ENCODE measurements at places on chromosomes 3 and 15. TPM values are rescaled to one million over a fixed set of nuclear protein-coding genes. Genes with fewer than 3 reads are reported as not detected.

DNA sequence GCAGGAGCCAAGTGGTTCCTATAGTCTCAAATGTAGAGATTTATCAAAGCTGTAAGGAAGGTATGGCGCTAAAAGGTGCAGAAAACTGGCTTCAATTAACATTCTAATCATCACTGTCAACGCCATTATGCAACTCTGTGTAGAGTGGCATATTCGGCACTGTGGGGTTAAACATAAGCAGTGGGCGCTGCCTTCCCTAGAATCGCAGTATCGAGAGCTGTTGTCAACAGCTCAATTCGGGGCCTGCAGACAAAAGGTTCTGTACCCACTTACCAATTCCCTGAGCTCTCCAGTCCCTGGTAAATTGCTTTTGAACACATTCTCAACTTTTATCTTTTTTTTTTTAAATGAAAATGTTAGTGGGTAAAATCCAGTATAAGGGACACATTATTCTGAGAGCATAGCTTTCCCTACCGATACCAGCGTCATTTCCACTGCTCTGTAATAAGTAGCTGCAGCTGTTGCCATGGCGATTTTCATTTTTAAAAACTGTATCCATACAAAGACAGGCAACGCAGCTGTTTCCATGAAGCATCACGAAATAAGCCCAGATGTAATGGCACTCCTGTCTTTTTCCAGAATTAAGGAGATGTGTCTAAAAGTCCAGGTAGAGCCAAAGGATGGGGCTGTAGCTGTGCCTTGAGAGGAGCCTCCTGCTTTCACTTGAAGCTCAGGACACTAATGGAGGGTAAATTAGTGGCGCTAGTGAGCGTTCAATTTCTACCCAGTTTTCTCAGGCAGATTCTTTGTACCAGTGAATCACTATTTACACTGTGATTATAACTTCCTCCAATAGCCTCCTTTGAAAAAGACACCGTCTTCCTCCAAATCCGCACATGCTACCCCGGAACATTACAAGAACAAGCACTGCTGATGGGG lies 250.3 kb downstream of the SLC9A9 start:
- H3K4me1 ChIP-seq, result peaks cover 3% of the 10 kb centered on the region
- H3K4me3 ChIP-seq, result no peak overlapping the region
- H3K36me3 ChIP-seq, result no peaks in the 10 kb centered on the region
- no peak overlapping the region for H3K27ac ChIP-seq

DNA sequence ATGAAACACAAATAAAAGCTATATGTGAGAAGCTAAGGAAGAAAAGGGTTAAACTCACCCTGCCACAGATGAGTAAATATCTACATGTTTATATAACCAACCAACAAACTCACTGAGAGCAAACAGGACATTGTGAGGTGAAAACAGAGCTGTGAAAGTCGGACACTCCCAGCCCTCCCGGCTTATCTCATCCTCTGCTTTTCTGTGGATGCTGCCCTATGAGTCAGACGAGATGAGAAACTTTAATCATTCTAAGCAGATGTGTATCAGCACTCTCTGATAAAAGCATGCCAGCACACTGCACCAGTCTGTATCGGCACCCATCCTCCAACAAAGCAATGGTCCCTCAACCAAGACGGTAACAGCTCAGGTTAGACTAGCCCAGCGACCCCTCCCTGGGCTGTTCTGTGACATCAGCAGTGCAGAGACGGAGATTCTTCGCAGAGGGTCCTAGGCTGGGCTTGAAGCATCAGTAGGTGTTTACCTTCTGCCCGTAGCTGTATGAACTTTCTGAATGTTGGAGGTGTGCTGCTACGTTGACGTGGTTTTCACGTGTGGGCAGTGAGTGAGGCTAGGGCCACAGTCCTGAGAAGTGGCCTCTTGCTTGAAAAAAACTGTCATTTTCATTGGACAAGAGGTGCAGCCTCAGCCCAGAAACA lies 119.8 kb upstream of the ALDH1A3 start:
- peaks cover 17% of the 10 kb centered on the region for H3K4me1 ChIP-seq
- H3K4me3 ChIP-seq, result no peak overlapping the region
- no peak overlapping the region for H3K27ac ChIP-seq
- DNase-seq, result no peak
- H3K27me3 ChIP-seq, result peaks cover 23% of the 10 kb centered on the region

Gene CDHR4
- not detected for total RNA-seq

DNA sequence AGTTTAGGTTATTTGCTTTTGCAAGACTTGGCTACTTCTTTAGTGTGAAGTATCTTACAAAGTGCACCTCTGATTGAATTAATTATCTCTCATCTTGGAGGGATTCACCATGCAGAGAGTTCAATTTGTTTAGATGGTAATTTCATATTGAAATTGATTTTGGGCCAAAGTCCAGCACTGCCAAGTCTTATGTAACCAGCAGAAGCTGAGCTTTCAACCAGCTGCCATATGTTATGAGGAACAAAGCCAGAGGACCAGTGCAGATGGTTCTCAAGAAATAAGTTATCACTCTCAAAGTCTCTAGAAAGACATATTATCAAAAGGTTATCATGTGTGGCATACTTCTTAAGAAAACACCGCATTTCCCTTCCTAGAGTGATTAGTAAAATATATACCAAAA lies 29.0 kb downstream of the ABHD6 start:
- no peak for DNase-seq
- no peaks in the 10 kb centered on the region for H3K4me1 ChIP-seq
- peaks cover 1% of the 10 kb centered on the region for H3K36me3 ChIP-seq
- H3K4me3 ChIP-seq, result no peak overlapping the region

- no peaks in the 10 kb centered on the region for H3K4me1 ChIP-seq
- H3K36me3 ChIP-seq, result no peaks in the 10 kb centered on the region
- H3K27ac ChIP-seq, result no peak overlapping the region
Observed at GRCh38 chr15:81071120-81071519, 63.0 kb upstream of the CFAP161 start.

DNA sequence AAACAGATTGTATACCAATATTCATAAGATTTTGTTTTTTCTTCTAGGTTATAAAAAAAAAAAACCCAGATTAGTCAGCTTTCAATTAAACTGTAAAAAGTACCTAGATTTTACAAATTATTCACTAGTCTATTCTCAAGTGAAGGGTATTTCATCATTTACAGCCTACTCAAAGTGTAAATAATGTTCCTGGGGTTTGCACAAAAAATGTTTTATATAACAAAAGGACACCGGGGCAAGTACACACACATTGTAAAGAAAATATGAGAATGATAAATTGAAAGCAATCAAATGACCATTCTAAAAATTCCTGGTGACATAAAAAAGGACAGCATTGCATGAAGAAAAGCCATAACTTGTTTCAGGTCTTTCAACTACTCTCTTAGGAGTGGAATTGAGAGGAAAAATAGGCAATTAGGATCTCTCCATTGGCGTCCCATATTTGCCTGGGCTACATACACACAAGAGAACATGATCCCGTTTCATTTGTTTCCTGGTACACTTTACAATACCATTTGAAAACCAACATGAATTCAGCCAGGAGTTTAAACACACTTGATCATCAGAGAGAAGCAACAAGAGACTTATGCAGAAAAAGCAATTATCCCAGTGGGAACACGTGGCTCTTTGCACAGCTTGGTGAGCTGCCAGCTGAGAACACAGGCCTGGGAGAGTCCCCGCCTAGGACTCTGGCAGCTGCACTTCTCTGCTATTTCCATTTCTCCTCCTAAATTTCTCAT lies 1039.2 kb downstream of the ROBO1 start:
- H3K27ac ChIP-seq, result peak overlapping the region; percentile 76
- no peak for DNase-seq
- no peak overlapping the region for H3K4me3 ChIP-seq
- no peaks in the 10 kb centered on the region for H3K36me3 ChIP-seq
- no peaks in the 10 kb centered on the region for H3K27me3 ChIP-seq
- peaks cover 17% of the 10 kb centered on the region for H3K4me1 ChIP-seq

Gene PAK6
- 13.8 TPM for total RNA-seq

DNA sequence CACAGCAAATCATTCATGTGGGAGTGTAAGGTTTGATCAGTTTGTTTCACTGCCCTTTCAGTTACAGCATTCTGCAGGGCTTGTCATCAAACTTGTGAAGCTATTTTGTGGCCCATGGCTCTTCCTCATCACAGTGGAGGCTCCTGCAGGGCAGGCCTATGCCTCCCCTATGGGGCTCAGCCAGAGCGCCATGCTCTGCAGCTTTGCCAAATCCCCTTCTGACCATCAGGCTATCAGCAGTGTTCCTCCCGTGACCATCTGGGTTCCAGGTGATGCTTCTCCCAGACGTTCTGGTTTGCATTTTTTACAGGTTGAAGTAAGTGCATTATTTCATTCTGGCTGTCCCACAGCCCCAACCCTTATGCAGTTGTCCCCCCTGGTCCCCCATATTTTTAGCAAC lies 28.1 kb upstream of the REC114 start:
- no peak overlapping the region for H3K4me3 ChIP-seq
- no peaks in the 10 kb centered on the region for H3K4me1 ChIP-seq
- no peak for DNase-seq
- H3K36me3 ChIP-seq, result no peaks in the 10 kb centered on the region
- no peak overlapping the region for H3K27ac ChIP-seq

DNA sequence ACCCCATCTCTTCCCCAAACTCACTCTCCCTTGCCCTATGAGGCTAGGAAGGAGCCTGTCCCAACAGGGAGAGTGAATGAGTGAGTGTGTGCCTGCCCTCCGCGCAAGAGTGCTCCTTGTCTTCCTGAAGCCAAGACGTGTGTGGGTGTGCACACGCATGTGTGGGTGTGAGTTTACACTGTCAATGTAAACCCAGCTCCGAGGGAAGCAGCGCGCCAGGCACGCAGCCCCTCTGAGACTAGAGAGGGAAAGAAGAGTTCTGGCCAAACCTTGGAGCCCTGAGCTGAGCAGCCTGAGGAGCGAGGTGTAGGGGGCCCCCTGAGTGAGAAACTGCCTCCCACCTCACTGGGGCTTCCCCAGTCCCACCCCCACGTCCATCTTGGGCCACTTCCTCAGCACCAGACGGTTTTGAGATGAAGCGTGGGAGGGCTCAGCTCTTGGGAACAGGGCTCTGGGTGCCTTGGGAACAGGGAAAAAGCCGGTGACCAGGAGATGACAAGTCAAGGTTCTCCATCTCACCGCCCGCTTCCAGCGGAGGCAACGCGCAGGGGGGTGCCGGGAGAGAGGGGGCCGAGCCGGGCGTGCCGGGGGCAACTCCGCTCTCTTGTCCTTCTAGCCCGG lies 5.1 kb downstream of the MECOM start:
- peak overlapping the region; percentile 68 for H3K4me3 ChIP-seq
- DNase-seq, result no peak
- no peaks in the 10 kb centered on the region for H3K27me3 ChIP-seq
- H3K4me1 ChIP-seq, result peaks cover 41% of the 10 kb centered on the region
- peaks cover 5% of the 10 kb centered on the region for H3K36me3 ChIP-seq

GRCh38 chr3:47527952-47528725 lies 14.6 kb upstream of the ELP6 start:
- DNase-seq, result no peak
- H3K4me1 ChIP-seq, result peaks cover 4% of the 10 kb centered on the region
- H3K4me3 ChIP-seq, result no peak overlapping the region
- no peaks in the 10 kb centered on the region for H3K27me3 ChIP-seq

- H3K36me3 ChIP-seq, result peaks cover 13% of the 10 kb centered on the region
- no peak overlapping the region for H3K4me3 ChIP-seq
- peak overlapping the region; percentile 6 for H3K27ac ChIP-seq
- H3K4me1 ChIP-seq, result no peaks in the 10 kb centered on the region
- H3K27me3 ChIP-seq, result no peaks in the 10 kb centered on the region
Observed at GRCh38 chr15:65476903-65477302, 40.6 kb downstream of the DPP8 start.

Gene EIF3J
- total RNA-seq, result 75.8 TPM

DNA sequence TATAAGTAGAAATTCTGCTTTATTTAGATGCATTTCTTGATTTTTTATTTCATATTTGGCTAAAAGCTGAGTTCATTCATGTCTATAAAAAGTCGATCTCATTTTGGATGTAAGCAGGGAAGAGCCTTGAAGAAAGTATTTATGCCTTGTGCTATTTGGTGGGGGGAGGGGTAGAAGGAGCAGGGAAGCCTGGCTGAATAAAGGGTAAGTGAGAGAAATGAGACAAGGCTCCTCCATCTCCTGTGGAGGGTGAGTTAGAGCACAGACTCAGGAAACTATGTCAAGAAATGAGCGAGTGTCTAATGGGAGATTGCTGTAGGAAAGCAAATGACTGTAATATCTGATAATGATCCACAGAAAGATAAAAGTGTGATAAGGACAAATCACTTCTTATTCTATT lies 121.8 kb upstream of the ATP11B start:
- peaks cover 20% of the 10 kb centered on the region for H3K27me3 ChIP-seq
- H3K36me3 ChIP-seq, result no peaks in the 10 kb centered on the region
- no peak overlapping the region for H3K4me3 ChIP-seq
- no peak overlapping the region for H3K27ac ChIP-seq

- H3K27me3 ChIP-seq, result no peaks in the 10 kb centered on the region
- H3K4me1 ChIP-seq, result no peaks in the 10 kb centered on the region
- no peak for DNase-seq
- H3K27ac ChIP-seq, result no peak overlapping the region
Observed at GRCh38 chr3:12116870-12117269, 41.8 kb downstream of the TIMP4 start.

Gene NANOGP8
- total RNA-seq, result 0.36 TPM

Gene SLC22A13
- total RNA-seq, result 0.62 TPM

- H3K27me3 ChIP-seq, result peaks cover 5% of the 10 kb centered on the region
- no peaks in the 10 kb centered on the region for H3K36me3 ChIP-seq
- no peaks in the 10 kb centered on the region for H3K4me1 ChIP-seq
- H3K4me3 ChIP-seq, result no peak overlapping the region
- DNase-seq, result no peak
Observed at GRCh38 chr3:155861476-155862183, 7.4 kb upstream of the SLC33A1 start.

GRCh38 chr3:187361835-187362234 lies 6.3 kb upstream of the RTP4 start:
- H3K4me1 ChIP-seq, result peaks cover 4% of the 10 kb centered on the region
- no peak overlapping the region for H3K27ac ChIP-seq
- H3K4me3 ChIP-seq, result no peak overlapping the region
- H3K36me3 ChIP-seq, result no peaks in the 10 kb centered on the region
- no peak for DNase-seq

- H3K27ac ChIP-seq, result no peak overlapping the region
- H3K4me1 ChIP-seq, result peaks cover 17% of the 10 kb centered on the region
- peaks cover 23% of the 10 kb centered on the region for H3K27me3 ChIP-seq
- no peak overlapping the region for H3K4me3 ChIP-seq
Observed at GRCh38 chr15:77540312-77541060, 92.2 kb downstream of the LINGO1 start.

GRCh38 chr3:83150896-83151295 lies 1389.5 kb upstream of the GBE1 start:
- no peak overlapping the region for H3K27ac ChIP-seq
- no peaks in the 10 kb centered on the region for H3K36me3 ChIP-seq
- H3K4me1 ChIP-seq, result no peaks in the 10 kb centered on the region
- no peak overlapping the region for H3K4me3 ChIP-seq

- DNase-seq, result no peak
- no peak overlapping the region for H3K27ac ChIP-seq
- H3K36me3 ChIP-seq, result no peaks in the 10 kb centered on the region
- no peak overlapping the region for H3K4me3 ChIP-seq
- no peaks in the 10 kb centered on the region for H3K4me1 ChIP-seq
Observed at GRCh38 chr3:191901741-191902140, 440.8 kb downstream of the PYDC2 start.

Gene CPNE9
- total RNA-seq, result 0.69 TPM

Data from progenitor cell of endocrine pancreas (in vitro differentiated cells).